Stimulated activated CD8-positive, alpha-beta memory T cell treated with anti-CD3 and anti-CD28 coated beads, Interleukin-4, amount 100 ng/mL, for 1 hour (primary cell): ENCODE measurements at places on chromosomes 2 and 18.

GRCh38 chr18:12579775-12580174 is 78.1 kb downstream of the SPIRE1 start:
- DNase-seq, result no peak

- DNase-seq, result no peak
These were observed 107.4 kb downstream of the NOL4 start for GRCh38 chr18:34117319-34117718.

DNA sequence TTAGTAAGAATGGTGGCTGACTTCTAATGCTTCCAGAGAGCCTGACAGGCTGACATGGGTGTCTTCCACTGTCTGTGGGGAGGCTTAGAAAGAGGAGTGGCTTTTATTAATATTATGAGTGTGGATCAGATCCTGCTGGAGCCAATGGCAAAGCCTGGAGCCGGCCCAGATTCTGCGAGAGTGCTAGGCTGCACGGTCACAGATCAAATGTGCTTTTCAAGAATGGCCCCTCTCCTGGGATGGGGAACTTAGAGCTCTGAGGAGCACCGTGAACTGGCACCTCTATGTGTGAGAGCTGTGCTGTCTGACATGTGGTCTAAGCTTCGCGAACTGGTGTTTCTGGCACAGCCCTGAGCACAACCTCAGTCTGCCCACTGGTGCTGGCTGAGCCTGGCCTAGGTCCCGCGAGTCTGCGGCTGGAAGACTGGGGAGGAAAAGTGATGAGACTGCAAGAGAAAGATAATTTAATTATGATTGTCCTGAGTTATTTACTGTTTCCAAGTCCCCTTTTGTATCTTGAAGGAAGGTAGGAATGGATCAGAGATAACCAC is 70.4 kb downstream of the ASAP2 start:
- DNase-seq, result no peak

GRCh38 chr2:171723716-171724683 is 36.7 kb downstream of the DYNC1I2 start:
- no peak for DNase-seq

DNA sequence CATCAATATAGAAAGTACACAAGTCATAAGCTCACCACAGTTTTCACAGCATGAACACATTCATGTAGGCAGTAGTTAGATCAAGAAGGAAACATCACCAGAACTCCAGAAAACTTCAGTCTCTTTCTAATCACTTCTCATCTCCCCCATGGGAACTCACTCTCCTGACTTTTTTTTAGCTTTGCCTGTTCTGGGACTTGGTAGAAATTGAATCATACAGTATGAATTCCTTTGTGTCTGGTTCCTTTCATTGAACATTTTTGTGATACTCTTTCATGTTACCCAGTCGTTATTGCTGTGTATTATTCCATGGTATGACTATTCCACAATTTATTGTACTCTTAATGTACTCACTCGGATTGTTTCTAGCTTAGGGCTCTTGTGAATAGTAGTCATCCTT is 160.2 kb downstream of the TAF4B start:
- DNase-seq, result no peak

GRCh38 chr18:74742573-74743243 is 145.0 kb downstream of the ZNF407 start:
- DNase-seq, result no peak

GRCh38 chr2:12207491-12207890 is 461.1 kb downstream of the LPIN1 start:
- DNase-seq, result no peak

DNA sequence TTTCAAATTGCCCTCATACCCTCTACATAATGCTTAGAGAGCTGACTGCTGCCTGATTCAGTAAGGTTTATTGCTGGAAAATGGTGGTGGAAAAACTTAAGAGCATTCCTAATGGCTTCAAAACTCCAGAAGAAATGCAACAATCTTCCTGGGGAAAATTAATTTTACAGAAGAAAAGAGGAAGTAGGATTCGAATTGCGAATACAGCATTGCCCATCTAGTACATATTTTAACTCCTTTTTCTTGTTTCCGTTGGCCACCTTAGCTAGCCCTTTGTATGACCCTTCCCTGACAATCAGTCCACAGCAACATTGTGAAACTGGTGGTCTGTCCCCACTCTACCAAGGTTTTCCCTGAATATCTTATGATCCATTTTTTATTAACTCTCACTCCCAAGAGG is 224.7 kb downstream of the MTX2 start:
- no peak for DNase-seq

GRCh38 chr18:55109818-55110414 is 150.7 kb upstream of the CCDC68 start:
- no peak for DNase-seq

DNA sequence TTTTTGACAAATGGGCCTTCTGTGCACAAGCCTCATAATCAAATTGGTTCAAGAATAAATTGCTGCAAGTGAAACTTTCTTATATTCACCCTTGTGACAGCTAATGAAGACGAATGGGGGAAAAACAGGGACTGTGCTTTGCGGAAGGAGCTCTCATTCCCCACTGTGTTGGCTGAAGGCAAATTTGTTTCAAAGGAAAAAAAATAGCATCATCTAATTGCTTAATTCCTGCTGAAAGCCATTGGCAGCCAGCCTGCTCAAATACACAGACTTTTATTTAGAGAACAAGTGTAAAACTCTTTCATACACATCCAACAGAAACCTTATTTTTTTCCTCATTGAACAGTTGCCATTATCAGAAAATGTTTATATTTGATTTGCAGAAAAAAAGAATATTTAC is 172.3 kb downstream of the ARL6IP6 start:
- DNase-seq, result no peak

DNA sequence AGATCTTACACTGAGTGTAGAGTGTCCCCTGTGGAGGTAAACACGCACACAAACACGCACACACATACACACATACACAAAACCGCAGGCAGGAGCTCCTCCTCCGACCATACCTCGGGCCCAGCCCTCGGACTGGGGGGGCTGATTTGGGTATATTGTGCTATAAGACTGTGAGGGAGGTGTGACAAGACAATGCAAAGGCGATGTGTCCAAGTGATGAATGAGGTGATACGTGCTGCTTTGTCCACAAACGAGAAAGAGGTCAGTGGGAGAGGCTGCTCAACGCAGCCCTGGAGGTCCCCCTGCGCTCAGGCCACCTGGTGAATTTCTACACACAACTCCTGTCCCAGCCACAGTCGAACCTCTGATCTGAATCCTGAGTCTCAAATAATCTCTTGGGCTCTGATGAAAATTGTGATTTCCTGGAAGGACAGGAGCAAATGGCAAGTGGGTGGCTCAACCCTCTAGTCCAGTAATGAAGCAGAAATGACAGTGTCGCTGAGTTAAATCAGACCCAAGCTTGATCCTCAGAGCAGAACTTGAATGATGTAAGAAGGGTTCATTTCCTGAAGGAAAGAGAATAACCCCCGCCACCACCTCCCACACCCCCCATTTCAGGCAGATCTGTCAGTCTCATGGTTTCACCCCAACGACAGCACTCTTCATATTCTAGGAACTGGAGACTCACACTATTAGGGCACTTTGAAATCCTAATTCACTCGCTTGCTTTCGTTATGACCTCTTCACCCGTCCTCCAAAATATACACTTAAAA is 48.9 kb upstream of the ASXL2 start:
- DNase-seq, result no peak

DNA sequence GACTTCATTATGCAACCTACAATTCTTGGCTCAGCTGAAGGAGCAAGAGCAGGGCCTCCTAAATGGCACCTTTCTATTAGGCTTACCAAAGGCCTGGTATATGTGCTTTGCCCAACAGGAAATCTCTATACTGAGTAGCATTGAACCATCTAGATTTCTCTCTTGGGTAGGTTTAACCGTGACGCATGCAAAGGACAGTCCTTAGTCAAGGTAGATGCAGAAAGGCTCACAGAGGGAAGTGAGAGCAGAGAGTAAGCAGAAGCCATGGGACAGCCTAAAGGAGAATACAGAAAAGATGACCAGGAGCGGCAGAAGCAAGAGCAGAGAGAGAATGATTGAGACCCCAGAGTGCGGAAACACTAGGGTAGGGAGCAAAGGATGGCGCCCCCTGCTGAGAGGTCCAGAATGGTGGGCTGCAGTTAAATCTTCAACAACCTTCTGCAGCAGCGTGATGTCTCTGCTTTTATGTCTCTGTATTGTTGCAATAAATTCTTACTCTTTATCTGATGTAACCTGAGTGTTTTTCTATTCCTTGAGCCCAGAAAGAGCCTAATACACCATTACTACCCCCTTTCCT is 4.7 kb upstream of the OSBPL1A start:
- no peak for DNase-seq

GRCh38 chr2:38935568-38936172 is 46.0 kb downstream of the ARHGEF33 start:
- no peak for DNase-seq

GRCh38 chr2:196433116-196433515 is 206.4 kb upstream of the CCDC150 start:
- DNase-seq, result no peak

DNA sequence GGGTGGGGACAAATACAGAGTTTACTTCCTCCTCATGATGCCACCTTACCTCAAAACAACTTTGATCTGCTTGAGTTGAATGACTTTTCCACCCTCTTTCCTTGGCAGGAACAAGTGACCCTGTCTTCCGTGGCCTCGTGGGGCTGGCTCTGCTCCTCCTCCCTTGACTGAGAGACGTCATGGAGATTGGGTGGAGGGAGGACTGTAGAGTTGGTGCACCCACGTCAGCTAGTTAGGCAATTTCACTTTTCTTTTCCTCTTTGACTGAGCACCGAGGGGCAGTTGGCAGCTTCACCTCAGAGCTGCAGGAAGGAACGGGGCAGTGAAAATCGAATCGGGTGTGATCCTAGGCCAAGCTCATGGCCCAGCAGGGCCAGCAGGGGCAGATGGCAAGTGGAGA is at the start of gene SP140:
Gene SP140 (plus strand): TSS at position 251 of the 400 bp plus-strand sequence. CDS start 109 bp downstream, at position 360.
- peak; percentile 49 for DNase-seq

- no peak for DNase-seq
These were observed 457.3 kb downstream of the XIRP2 start for GRCh38 chr2:167345559-167345958.

- DNase-seq, result no peak
These were observed 815.1 kb downstream of the CPS1 start for GRCh38 chr2:211371465-211371864.

GRCh38 chr18:50009773-50010335 is 185.1 kb downstream of the MYO5B start:
- no peak for DNase-seq

DNA sequence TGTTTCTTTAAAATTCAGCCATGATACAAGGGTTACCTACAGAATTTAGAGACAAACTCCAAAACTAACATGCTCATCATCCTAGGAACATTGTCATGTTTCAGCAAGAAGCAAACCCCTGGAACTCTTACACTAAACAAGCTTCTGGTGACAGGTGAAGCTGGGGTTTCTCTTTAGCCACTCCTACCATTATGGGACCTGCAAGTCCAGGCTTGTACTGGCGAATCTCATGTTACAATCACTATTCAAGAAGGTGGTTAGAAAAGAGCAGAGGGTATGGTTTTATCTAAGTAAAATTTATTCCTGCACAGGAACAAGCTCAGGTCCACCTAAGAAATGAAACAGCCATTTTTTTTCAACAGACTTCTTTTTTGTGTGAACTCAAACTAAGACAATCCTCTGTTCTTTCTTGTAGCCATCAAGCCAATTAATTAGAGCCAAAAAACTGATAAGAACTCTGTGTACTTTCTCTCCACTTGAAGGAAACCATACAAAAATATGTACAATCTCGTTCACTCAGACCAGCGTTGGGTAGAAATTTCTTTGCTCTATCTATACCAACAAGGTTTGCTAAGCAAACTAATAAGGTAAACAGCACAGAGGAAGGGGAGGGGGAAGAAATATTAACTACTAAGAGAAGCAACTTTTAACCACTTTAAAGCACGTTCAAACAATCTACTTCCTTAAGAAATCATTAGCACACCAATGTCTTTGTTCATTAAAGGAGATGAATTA is 63.3 kb upstream of the NEDD4L start:
- no peak for DNase-seq

DNA sequence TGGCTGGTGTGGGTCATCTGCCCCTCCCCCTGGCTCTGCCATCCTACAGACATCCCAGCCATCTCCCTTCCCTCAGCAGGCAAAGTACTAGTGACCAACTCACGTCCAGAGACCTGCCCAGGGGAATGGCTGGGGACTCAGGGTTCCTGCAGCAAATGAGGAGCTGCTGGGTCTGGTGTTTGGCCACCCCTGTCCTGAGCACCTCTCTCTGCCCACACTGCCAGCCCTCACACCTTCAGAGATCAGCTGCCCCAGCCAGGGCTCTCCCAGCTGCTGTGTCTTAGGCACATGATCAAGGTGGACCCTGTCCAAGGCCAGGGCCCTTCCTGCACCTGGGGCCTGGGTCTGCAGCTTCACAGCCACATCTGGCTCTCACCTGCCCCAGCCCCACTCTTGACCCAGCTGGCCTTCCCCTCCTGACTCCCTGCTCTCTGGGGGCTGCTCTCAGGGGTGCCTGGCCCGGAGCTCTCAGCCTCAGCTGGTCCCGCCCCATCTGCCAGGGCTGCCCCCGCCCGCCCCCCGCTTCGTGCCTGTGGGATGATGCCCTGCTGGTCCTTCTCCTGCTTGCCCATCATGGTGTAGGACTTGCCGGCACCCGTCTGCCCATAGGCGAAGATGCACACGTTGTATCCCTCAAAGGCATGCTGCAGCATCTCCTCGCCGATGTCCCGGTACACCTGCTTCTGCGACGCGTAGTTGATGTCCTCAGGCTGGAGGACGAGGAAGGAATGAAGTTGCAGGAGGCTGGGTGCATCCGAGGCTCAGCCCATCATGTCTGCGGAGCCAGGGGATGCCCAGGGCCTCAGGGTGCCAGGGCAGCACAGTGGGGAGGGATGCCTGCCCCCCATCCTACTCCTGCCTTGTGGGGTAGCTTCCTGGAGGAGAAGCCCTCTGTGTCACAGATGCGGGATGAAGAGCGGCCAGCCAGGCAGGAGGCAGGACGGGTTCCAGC is 32.2 kb downstream of the KIF1A start:
- no peak for DNase-seq

DNA sequence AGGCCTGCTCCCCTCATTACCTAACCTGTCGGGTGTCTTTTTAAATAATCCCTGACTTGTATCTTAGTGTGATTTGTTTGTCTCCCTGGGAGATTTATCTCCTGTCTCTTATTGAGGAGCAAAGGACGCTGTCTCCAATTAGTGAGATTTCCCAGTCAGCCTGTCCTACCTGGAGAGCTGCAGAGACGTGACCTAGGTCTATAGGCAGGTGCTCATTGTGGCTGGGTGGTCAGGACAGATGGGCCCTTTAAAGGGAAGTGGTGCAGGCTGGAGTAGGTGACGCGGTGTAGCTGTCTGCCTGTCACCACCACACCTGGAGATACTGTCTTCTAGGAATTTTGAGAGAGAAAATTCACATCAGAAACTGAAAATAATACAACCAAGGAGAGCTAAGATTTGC is 28.0 kb downstream of the PLB1 start:
- no peak for DNase-seq

DNA sequence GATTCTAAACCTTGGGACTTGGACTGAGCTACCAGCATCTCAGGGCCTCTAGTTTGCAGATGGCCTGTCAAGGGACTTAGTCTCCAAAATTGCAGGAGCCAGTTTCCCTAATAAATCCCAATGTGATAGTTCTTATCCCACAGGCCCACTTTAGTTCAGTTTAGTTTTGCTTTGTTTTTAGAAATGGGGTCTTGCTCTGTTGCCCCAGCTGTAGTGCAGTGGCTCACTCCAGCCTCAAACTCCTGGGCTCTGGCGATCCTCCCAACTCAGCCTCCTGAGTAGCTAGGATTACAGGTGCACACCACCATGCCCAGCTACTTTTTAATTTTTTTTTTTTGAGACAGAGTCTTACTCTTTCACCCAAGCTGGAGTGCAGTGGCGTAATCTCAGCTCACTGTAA is 2.6 kb upstream of the SF3B1 start:
- no peak for DNase-seq
